ENCODE measurements at places on chromosomes 13 and 19. TPM values are rescaled to one million over a fixed set of nuclear protein-coding genes. Genes with fewer than 3 reads are reported as not detected.

DNA sequence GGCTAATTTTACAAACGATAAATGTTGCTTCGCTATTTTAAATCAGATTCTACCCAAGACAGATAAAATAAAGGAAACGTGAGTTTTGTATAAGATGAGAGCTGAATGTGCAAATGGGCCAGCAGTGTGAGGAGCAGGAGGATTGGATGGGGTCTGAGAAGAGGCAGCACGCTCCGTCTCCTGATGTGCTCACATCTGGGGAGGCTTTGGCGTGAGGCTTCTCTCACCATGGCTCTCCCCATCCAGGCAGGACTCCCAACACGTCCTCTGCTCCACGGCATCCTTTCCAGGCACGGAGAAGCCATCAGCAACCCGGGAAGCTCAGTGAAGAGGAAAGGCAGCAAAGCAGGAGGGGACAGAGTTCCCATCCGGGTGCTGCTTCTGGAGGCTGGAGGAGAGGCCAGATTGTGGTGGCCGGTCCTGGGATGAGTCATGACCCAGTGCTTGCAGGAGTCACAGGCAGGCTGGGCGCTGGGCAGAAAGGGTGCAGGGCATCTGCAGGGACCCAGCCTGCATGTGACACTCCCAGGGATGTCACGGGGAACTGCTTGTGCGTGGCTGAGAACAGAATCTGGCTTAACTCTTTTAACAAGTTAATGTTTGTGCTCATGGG is 47.5 kb downstream of the ZNF536 start:
- no peak for DNase-seq

DNA sequence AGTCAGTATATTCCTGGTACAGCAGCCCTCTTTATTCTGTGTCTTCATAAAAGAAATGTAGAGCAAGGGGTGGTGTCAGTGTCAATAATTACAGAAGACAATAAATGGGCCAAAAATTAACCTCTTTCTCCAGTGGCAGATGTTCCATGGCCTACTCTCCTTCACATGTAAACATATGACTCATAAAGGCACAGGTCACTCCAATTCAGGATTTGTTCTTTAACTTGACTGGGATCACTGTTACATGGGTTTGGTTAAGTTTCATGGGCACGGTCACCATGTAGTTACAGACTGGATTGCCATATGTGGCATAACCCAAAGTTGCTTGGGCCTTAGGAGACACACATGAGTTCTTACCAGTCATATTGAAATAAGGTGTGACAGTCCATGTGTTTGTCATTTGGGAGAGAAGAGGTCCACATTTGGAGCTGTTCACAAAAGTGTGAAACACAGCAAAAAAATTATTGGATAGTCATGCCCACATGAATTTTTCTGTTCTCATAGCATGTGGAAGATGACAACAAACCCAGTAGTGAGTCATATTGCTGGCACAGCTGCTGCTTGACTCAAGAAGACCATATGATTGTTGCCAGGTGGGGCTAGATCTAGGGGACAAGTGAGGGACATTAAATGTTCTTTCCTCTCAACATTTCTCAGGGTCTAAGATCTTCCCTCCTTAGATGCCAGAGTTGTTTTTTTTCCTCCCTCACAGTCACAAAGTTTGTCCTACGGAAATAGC is 68.1 kb upstream of the HTR2A start:
- DNase-seq: no peak

DNA sequence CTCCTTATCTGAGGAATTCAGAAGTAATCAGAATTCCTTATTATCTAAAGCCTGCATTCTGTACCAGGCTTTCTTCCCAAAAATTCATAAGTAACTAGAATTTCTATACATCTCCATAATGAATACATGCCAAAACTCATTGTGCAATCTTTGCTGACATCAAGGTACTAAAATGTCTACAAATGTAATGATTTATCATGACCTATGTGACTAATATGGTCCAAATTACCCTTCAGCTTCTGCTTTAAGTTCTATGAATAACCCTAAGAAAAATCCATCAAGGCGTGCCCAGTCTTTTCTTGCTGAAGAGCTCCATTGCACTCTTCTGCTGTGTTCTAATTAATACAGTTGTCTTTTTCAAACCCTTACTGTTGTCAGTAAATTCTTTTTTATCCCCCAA is 58.5 kb upstream of the SLITRK1 start:
- DNase-seq: no peak

SERPINE3 gene
- not detected for total RNA-seq

- no peak for DNase-seq
Observed at GRCh38 chr19:53212703-53213320, 19.7 kb upstream of the ZNF665 start.

- no peak for DNase-seq
Observed at GRCh38 chr13:98214707-98215106, 37.6 kb upstream of the RNF113B start.

MATK gene
- total RNA-seq: not detected

DNA sequence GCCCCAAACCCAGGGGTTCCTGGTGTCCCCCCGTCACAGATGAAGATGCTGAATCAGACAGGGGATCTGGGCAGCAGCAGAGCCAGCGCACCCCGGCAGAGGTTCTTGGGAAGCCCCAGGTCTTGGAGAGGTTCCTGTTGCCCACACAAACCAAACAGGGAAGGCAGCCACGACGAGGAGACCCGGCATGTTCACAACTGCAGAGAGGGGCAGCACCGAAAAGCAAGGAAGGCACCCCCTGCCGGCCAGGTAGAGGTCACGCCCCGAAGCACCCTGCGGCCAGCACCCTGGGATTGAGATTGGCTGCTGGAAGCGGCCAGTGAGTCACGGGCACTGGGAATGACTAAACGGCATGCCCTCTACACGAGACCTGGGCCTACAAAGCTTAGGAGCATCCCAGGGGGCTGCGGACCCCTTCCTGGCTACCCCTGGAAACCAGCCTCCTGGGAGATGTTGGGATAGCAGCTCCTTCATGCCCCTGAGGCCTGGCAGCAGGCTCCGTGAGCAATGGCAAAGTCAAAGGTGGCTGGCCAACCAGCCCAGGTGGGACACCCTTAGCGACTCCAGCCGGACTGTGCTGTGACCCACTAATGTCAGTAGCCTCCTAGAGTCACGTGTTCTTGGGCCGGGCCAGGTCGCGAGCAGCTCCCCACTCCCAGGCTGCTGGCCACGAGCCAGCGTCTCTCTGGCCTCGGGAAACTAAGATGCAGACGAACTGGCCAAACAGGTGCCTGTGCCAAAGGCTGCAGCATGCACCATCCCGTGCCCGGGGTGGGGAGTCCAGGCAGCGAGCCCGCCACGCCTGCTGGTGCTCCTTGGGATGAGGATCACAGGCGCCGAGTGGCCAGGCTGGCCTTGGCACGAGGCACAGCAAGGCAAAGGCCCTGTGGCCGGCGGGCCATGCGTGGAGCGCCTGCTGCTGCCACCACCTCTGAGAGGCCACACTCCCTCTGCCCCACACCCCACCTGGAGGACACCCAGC is 43.2 kb downstream of the MLLT1 start:
- DNase-seq: no peak

DNA sequence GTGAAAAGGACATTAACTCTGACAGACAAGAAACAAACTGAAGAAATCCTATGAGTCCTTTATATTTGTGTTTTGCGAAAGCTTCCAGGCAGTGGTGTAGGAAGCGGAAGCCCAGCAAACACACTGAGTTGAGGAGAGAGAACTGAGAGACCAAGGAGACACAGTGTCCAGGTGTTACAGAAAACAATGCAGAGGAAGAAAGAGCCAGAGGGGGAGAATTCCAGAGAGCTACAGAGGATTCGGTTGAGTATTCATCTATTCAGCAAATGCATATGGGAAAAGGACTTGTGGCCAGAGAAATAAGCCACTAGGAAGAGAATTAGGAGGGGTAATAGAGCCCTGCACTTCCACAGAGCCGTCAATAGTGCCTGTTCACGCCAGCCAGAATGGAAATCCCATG is 183.5 kb downstream of the LIG4 start:
- DNase-seq: no peak

- peak; percentile 28 for DNase-seq
Observed at GRCh38 chr19:9917321-9917720, 19.0 kb downstream of the OLFM2 start.

- no peak for DNase-seq
Observed at GRCh38 chr19:41708481-41708880, at the start of gene CEACAM5. TSS of gene CEACAM5 (plus strand) at chr19:41708626. CDS start at chr19:41708732, 106 bp downstream.

DNA sequence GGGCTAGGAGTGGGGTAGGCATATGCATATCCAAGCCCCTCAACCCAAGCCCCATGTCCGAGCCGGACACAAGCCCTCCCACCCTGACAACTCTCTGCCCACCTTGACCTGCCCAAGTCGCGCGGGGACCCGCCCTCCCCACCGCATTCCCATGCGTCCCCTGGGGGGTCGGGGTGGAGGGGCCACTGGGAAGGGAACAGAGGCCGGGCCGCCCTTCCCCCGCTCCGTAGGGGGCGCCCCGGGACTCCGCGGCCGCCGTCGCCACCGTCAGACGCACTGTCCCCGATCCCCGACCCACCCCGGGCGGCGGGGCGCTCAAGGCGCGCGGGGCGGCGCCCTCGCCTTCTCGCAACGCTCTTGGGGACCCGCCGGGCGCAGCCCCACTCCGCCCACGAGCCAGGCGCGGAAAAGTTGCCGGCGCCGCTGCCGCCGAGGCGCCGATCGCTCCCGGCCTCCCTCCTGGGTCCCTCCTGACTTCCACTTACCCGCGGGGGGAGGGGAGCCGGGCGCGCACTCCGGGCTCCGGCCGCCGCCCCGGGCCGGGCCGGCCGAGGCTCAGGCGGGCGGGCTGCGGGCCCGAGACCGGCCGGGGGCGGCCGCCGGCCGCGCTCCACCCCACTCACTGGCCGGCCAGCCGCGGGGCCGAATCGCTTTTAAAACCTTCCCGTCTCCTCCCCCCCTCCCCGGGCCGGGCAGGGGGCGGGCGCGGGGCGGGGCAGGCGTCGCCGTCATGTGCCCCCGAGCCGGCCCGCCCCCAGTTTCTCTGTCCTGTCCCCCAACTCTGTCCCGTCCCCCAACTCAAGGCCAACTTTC is 34.4 kb upstream of the NANOS3 start:
- DNase-seq: no peak

GRCh38 chr13:94093652-94094315 is 385.7 kb downstream of the DCT start:
- no peak for DNase-seq

DNA sequence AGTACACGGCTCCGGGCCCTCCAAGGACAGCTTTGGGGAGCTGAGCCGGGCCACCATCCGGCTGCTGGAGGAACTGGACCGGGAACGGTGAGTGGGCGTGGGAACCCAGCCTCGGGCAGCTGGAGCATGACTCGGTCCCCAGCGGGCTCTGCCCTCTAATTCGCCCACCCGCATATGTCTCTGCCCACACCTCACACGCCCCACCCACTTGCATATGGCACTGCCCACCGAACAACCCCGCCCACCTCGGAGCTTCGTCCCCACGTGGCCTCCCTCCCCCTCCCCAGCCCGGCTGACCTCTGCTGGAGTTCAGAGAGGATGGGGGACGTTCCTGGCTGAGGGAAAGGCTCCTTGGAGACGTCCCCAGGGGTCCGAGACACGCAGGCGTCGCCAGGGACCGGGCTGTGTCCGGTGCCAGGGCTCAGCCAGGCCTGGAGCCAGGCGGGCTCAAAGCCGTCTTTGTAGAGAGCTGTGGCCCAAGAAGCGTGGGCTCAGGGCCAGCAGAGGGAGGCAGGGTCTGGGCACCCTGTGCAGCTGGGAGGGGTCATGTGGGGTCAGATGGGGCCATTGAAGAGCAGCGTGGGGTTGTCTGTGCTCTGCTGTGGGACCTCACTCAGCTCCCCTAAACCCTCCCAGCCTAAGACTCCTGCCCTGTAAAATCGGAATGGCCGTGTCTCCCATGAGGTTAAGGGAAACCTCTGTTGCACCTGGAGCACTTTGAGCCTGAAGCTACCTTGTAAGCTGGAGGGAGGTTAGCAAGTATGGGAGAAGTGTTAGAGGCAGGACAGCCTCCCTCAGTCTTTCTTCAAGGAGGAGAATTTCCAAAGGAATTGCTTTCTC is 3.8 kb downstream of the APC2 start:
- no peak for DNase-seq

ZNF20 gene
- 9.1 TPM for total RNA-seq

DNA sequence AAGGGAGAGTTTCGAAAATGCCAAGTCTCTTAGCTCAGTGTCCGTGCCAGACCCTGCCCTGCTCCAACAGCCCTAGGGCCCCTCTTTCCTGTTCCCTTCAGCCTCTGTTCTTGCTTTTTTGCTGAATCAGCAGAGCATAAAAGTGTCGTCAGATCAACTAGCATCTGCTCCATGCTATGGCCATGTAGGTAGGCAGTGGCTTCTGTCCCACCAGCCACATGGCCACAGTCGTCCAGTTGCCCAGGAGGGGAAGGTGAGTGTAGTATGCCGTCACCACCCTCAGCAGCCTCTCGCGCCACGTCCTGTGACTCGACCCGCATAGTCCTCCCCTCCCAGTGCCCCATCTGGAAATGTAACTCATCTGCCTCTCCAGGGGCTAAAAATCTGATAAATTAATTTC is 50.9 kb upstream of the ATP11A start:
- no peak for DNase-seq

DNA sequence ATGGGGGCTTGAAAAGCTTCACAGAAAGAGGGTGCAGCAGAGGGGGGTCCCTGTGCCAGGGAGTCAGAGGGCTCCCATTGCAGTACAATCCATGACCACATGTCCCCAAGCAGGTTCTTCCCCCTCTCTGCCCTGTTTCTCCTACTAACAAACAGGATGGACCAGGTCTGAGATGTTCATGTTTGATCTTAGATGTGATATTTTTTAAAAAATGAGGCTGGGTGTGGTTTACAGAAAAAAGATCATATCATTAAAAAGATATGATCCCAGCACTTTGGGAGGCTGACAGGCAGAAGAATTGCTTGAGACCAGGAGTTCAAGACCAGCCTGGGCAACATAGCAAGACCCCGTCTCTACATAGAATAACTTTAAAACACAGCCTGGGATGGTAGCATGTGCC is 9.1 kb downstream of the OR7C2 start:
- DNase-seq: no peak

DNA sequence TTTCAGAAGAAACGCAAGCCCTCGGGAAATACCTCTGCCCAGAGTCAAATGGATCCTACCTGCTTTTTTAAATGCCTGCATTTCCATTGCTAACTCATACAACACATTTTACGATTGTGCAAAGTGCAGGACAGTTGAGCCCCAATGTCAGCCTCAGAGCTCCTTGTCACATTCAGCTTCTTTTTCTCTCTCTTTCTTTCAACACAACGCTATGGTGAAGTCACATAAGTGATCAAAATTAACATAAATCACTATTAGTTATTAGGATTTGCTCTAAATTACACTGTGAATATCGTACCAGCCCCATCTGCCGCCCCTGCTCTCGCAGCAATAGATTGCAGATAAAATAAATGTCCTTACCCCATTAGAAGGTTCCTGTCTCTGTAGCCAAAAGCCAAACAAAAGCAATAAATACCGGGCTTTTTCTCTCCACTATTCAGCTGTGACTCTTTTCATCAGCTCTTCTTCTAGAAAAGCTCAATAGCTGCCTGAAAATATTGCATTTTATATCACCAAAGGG is 8.8 kb downstream of the POU4F1 start:
- no peak for DNase-seq

STXBP2 gene
- total RNA-seq: 5.2 TPM

DHDH gene
- 0.82 TPM for total RNA-seq

LNX2 gene
- total RNA-seq: 9.6 TPM

Data from neural crest cell (in vitro differentiated cells).